ENCODE measurements at places on chromosomes 3 and 15.

GRCh38 chr15:99202176-99202552, 47.2 kb downstream of the TTC23 start:
- no peak for DNase-seq

DNA sequence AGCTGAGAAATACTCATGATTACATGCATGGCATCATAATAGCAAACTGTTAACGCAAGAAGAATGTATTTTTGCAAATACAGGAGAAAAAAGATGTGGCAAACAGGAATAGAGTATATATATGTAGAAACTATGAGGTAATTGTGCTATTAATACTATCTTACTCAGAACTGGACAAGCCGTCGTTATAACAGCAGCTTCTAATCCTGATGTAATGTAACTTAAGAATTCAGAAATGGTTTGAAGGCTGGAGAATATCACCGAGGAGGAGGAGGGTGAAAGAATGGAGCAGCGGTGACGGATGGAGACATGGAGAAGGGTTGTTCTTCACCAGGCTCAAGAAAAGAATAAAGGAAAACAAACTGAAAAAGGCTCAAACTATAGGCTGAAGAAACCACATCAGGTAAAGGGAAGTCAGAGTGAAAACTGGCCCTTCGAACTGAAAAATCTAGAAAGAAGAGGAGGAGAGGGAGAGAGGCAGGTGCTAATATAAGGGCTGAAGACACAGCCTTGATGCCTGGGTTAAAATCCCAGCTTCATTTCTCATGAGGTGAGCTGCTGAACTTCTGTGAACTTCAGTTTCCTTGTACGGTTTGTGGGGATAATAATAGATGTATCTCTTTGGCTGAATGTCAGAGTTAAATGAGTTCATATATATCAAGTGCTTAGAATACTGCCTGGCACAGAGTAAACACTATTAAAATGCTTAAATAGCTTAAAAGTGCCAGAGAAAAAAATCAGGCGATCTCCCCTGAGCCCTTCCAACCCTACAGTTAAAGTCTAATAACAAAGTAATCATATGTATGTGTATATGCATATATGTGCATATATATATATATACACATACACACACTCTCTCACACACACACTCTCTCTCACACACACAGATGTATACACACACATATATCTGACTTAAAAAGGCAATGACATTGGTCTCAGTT, 43.9 kb downstream of the GOLIM4 start:
- no peak for DNase-seq

DNA sequence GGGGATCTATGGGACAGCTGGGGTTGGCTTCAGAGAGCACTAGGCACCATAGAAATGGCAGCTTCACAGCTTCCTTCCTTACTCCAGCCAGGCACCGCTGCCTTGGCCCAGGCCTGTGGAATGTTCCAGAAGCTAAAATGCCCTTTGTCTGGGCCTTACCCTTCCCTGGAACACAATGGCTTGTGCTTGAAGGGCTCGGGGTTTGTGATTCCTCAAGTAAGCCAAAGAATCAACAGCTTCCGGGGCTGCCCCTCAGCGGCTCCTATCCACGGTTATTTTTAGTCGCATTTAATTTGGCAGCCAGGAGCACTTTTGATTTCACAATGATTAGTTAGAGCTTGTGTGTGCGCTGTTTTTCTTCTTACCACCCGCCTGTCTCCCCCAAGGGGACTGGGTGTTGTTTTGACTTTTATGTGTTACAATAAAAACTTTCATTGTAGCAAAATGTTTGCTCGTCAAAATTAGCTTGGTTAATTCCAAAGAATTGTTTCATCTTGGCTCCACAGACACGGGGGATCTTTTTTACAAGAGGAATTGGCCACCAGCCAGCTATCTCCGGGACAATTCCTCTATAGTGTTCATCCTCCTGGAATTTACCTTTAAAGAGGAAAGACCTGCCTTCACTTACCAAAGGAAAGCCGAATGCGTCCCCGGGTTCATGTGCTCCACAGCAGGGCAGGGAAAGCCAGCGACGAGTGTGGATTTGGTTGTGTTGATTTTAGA, 73.8 kb downstream of the TLE3 start:
- DNase-seq = no peak

DNA sequence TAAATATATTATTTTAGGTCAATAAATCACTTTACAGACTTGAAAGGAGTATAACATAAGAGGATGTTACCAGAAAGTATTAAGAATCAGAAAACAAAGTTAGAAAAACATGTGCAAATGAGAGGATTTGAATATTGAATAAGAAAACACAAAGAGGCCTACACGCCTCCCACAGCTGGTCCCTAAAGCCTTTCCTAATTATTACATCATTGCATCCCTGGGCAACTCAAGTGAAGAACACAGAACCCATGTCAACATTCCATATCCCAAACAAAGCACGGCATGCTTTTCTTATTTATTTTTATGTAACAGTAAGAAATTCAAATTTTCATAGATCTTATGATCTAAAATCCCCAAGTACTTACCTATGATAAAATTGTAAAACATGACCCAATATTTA, 61.2 kb downstream of the HERC1 start:
- no peak for DNase-seq

DNA sequence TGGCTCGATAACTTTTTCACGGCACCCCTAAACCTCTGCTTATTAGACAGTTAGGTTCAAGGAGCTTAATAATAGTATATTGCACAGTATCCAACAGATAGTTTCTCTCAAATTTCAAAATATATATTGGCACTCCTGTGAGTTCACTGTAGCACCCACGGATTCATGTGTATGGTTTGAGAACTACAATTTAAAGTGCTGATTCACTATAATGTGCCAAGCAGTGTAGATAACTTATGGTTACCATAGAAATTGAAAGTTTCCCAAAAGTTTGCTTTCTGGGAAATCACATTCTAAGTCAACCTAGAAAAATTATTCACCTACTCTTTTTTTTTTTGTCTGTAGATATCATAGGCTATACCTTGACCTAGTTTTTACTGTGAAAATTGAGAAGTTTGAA, 86.6 kb downstream of the GAP43 start:
- DNase-seq = no peak

- DNase-seq = no peak
These were observed 271.5 kb downstream of the SLC9A9 start for GRCh38 chr3:143576568-143577270.

GRCh38 chr3:188060840-188061544, 93.0 kb upstream of the LPP start:
- DNase-seq = no peak

GRCh38 chr15:97114900-97115760, 784.6 kb downstream of the NR2F2 start:
- DNase-seq = no peak

DNA sequence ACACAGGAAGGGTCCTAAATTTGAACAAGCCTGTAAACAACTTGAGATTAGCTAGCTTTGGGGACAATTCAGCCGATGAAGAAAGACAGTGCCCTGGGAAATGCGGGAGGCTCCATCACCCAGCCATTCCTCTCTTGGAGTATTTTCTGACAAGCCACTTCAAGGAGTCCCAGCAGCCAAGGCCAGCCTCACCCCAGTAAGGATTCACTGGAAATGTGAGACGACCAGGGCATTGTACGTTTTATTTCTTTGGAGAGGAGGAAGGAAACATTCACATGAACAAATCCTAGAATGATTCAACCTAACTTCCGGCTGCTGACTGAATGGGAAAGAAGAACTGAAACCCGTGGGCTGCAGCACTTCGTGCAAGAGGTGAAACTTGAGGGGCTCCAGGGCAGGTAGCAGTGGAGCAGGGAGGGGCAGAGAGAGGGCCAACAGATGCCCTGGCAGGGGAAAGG, 116.4 kb upstream of the ARHGEF3 start:
- no peak for DNase-seq

DNA sequence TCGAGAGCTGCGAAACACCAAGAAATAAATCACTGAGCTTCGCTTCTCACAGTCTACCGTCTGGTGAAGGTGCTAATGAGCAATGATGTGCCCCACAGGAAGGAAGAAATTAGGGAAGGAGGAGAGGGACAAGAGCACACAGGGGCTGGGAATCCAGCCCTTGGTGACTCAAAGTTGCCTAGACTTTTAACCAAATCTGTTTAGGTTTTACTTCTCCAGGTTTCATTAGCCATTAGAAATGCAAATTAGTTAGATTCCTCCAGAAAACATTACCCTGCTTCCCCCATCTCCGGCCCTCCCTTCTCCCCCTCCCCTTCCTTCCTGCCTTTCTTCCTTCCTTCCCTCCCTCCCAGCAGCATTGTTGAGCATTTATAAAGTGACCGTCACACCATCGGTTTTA, 59.3 kb upstream of the UBE2E1 start:
- DNase-seq = no peak

- no peak for DNase-seq
These were observed 36.2 kb downstream of the SLC30A4 start for GRCh38 chr15:45486317-45486716.

DNA sequence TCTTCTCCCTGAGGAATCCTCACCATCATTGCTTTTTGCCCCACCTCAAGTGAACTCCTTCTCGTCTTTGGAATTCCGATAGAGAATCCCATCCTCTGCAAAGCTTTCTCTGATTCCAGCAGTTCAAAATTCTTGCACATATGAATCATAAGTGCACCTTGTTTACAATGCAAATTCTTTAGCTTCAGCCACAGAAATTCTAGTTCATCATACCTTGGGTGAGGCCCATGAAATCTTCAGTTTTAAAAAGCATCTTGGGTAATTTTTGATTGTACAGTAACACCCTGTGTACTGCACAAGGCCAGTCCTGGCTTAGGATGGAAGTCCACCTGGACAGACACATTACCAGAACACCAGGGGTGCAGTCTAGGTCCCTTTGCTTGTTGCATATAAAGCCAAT, 30.8 kb downstream of the MDFIC2 start:
- DNase-seq = no peak

- DNase-seq = no peak
These were observed 36.9 kb downstream of the METTL6 start for GRCh38 chr3:15390460-15390859.
